ENCODE measurements at places on chromosomes 2 and 18.

GRCh38 chr18:8814206-8814605 lies 108.8 kb downstream of the MTCL1 start:
- no peak for DNase-seq

GRCh38 chr2:69175790-69176715 lies 163.1 kb downstream of the ANTXR1 start:
- DNase-seq, result no peak

- no peak for DNase-seq
These were observed 266.5 kb downstream of the NEDD4L start for GRCh38 chr18:58310517-58310916.

DNA sequence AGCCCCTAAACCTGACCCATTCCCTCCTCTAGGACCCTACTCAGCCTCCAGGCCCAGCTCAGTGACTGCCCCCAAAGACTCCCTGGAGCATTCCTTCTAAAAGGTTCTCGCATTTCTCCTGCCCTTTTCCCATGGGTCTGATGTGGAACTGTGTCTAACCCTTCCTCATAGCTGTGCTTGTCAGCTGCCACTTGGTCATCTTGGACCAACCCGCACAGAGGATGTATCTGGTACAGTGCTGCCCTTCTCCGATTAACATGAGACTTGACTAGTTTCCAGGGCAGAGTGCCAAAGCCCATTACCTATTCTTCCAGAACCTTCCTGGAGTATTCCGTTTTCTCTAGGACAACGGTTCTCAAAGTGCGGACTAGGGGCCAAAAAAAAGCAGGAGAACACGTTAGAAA lies 518 bp upstream of the NFU1 start:
- no peak for DNase-seq

GRCh38 chr2:15195813-15196212 lies 365.3 kb downstream of the NBAS start:
- DNase-seq, result no peak
